ENCODE measurements at places on chromosomes 4 and X.

GRCh38 chr4:82256718-82257117 is 117.1 kb downstream of the HNRNPD start:
- DNase-seq, result no peak

- DNase-seq, result no peak
Measured at GRCh38 chrX:42090395-42090794, 167.0 kb upstream of the CASK start.

DNA sequence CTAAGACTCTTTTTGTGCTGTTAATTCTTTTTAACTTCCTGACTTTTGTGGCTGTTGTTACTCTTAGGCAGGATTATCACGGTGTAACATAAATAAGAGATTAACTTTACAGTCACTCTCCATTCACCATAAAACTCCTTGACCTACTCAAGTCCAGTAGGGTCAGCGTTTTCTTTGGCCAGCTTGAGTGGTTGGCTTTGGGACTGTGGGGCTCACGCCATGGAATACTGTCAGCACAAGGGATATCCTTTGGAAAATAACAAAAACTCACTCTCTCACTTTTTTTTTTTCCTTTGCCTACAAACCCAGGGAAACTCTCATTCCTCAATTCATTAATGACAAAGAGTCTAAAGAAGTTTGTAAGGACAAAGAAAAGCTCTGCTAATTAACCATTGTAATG is 89.4 kb upstream of the TLL1 start:
- no peak for DNase-seq

GRCh38 chr4:172596206-172596605 is 572.4 kb upstream of the GALNT7 start:
- DNase-seq, result no peak

DNA sequence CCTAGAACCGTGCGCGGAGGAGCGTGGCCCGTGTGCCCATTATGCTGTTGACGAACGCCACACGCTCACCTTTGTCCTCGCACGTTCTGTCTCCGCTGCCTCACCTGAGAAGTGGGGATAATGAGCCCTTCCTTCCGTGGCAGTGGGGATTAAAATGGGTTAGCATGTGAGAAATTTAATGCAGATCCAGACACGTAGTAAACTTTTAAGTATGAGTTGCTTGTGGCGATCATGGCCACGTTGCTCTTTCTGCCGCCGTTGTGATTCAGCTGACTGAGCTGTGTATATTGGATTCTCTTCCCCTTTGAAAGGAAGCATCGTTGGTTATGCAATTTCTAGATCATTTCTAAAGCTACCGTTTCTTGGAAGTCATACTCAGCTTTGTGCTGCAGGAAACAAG is 16.5 kb downstream of the TBC1D14 start:
- DNase-seq, result no peak

DNA sequence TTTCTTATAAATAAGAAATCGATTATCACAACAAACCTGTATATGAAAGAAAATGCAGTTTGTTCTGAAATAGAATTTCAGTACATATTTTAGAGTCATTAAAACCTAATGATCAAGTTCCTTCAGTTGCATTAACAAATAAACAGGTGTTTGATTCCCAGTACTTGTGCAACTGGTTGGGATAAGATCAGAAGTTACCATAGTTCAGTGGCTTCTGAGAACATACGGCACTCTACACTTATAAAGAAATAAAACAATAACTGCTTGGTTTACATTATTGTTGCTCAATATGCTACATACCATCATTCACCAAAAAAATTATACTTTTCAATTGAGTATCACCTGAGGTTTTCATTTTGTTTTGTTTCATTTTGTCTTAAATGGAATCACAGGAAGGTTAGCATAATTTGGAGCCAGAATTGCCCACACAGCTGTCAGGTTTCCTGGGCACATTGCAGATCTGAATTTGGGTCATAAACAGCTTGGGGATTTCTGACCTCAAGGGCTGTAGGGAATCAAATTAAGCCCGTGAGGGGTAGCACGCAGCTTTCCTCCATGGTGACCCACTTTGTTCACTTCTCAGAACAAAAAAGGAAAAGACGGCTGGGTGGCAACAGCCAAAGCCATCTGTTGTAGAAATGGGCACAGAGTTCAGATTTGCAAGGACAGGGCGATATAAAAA is 14.9 kb upstream of the CCNG2 start:
- DNase-seq, result no peak

DNA sequence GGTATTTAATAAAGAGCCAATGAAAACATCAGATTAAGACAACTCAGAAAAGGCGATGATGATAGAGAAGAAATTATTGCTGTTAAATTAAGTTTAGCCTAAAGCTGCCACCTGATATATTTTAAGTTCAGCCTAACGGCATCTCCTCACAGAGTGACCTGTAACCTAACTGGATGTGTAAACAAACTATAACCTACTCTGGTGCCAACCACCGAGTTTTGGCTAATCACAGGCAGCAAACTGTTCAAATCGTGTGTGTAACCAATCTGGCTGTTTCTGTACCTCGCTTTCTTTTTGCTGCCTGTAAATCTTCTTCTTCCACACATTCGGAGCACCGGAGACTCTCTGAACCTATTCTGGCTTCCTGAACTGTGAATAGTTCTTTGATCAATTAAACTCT is 37.8 kb upstream of the MED14 start:
- DNase-seq, result no peak

DNA sequence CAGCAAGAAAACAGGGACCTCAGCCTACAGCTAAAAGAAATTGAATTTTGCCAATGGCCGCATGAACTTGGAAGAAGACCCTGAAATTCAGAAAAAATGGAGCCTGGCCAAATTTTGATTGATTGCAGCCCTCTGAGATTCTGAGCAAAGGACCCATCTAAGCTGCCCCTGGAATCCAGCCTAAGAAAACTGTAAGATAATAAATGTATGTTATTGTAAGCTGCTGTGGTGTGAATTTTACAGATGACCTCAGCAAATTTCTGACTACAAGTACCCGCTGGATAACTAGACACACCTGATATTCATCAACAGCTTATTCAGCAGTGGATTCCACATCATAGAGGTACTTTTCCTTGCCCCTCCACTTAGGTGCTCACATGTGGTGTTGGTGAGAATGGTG is 119.5 kb upstream of the EPHA5 start:
- DNase-seq, result no peak

Data from AG09309 (cell line).